ENCODE measurements at places on chromosomes 3 and 15.

GRCh38 chr15:25849157-25849921 lies 13.8 kb downstream of the ATP10A start:
- peak; percentile 0 for DNase-seq

GRCh38 chr3:157438194-157438730 lies 1.6 kb downstream of the PTX3 start:
- DNase-seq: no peak

DNA sequence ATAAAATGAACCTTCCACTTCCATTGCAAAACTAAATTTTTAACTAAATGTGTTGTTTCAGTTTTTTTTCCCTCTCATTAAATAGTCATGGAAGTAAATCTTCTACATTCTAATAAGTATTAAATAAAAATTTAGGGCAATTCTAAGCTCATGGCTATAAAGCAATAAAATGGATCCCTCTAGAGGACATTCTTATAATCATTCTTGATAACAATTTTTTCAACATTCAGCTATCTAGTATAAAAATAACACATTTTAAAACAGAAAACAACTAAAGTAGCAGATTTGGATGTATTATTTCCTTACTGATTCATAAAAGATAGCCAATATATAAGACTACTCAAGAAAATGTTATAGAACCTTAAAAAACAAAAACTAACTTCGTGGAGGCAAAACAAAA lies 393.1 kb downstream of the PLOD2 start:
- no peak for DNase-seq

DNA sequence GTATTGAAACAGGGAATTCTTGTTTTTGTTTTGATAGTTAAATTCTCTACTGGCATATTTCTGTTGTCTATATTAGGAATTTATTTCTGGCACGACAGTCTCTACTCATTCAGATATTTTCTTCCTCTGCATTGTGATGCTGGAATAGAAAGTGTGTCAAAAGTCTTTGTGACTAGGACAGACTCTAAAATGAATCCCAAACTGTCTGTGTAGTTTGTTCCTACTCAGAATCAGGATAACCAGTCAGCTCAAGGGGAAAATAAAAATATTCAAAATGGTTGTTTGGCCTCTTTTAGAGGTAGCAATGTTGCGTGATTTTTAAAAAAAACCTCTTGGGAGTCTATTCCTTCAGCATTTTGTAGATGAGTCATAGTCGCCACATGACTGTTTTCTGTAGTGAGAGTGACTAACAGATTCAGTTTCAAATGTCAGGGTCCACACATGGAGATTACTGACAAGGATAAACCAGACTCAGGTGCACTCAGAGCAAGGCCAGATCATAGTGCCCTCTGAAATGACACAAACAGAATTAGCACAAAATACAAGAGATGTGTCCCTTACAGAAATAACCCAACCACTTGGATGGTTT lies 13.1 kb downstream of the SLC7A14 start:
- no peak for DNase-seq

DNA sequence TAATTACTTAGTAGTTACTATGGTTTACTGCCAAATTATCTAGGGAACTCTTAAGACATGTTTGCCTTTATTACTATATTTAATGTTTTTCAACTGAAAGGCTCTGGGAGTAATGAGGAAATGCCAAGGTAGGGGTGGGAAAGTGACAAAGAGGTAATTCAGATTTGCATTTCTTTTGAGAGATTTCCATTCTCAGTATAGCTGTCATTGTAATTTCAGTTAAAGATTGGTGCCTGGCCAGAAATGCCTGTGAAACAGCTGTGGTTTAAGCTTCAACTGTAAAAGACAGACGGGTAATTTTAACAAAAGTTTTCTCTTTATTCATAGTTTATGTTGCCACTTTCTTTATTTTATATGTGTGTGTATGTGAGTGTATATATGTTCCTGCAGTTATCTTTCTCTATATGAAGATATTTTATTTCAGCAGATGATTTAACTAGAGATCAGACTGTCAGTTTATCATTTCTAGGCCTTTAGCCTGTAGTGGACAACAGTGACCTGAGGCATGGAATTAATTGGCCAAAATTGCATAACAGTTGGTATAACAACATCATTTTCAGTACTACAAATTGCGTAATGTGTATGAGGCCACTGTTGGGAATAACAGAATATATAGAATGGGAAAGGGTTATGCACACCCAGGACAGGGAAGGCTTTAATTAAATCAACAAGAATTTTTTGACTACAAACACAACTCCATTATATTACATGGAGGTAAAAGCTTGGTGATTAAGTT lies 119.0 kb downstream of the BBX start:
- DNase-seq: no peak

- no peak for DNase-seq
Measured at GRCh38 chr3:41681479-41681878, 280.4 kb downstream of the ULK4 start.

- no peak for DNase-seq
Measured at GRCh38 chr3:193771011-193771652, 178.1 kb downstream of the OPA1 start.

DNA sequence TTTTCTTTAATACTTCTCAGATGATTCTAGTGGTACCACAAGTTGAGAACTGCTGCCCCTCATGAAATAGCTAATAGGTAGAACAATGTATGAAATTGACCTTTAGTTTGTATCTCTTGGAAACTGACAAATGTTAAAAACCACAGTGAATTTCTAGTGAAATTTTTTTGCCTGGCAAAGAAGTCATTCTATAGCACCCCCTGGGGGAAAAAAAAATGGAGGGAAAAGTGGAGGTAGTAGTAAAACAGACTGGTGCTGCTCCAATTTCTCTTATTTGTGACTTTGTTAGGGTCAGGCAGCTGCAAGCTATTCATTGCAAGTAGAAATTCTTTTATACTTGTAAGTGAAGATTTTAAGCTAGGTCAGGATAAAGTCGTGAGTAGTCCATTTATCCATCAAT lies 605.0 kb downstream of the NLGN1 start:
- no peak for DNase-seq

GRCh38 chr3:57673156-57673555 lies 19.7 kb downstream of the DENND6A start:
- no peak for DNase-seq

DNA sequence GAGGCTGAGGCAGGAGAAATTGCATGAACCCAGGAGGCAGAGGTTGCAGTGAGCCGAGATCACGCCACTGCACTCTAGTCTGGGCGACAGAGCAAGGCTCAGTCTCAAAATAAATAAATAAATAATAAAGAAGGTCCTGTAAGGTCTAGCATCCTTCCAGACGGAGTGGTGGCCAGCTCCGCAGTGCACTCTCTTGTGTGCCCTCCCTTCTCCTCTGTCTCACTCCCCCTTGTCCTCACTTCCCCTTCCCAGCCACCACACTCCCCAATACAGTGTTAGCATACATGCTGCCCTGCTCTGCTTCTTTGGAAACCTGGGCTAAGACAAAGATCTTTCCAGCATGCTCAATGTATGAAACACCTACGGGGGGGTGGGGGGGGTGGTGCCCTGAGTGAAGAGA lies 3.4 kb upstream of the CLN6 start:
- DNase-seq: no peak

DNA sequence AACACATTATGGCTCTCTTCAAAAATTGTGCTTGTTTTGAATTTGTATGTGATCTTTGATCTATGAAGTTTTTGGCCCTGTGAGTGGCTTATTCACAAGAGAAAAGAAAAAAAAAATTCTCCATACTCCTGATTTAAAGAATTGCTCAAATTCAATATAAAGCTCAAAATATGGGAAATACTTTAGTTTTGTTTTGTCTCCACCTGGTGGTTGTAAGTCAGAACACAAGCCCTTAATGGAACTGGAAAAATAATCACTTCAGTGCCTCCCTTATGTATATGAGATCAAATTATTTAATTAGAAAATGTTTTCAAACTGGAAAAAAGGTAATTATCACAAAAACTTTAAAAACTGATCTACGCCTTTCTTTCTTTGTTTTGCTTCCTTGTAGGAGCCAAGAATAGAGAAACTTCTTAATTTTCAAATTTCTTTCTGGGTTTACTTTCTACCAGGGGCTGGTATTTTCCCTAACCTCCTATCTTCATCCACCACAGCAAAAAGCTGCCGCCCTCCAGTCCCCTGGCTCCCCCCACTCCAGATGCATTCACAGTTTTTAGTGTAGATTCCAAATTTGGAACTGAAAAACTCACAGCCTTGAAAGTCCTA lies 50.6 kb downstream of the SERP1 start:
- peak; percentile 27 for DNase-seq

GRCh38 chr3:119457246-119457645 lies 6.2 kb downstream of the TMEM39A start:
- no peak for DNase-seq

DNA sequence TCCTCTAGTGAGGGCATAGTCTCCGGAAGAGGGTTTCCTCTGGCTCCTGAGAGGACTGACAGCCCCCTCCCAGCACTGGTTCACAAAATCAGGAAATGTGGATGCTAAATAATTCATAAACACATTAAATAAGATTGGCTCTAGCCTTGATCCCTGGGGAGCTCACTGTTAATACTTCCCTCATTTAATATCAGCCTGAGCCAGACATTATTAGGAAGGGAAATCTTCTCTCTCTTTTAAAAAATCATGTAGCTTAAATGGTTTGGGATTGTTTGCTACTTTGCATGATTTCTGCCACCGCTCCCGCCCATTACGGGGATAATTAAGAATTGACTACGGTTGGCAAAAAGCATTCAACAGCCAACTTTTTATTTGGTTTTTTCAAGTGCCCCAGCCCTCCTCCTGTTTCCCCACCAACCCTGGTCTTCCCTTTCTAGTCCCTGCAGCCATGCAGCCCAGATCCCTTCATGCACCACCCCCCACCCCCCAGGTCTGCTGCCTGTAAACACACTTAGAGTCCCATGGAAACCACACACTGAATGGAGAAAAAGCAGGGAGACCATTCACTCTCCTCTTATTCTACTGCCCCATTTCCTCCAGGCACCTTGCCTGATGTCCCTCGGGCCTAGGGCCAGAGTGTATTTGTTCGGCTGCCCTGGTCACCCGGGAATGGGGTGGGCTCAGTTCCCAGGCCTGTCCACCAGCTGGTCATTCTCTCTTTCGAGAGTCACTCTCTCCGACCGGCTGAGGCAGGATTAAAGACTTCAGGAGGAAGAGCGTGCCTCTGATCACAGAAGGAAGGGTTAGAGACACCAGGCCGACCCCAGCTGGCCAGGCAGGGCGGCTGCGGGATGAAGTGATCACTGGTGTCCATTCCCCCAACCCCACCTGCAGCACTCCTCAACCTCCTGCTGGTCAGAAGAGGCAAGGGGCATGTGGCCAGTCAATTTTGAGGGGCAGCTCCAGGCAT lies 45.1 kb downstream of the SEMA5B start:
- DNase-seq: no peak

DNA sequence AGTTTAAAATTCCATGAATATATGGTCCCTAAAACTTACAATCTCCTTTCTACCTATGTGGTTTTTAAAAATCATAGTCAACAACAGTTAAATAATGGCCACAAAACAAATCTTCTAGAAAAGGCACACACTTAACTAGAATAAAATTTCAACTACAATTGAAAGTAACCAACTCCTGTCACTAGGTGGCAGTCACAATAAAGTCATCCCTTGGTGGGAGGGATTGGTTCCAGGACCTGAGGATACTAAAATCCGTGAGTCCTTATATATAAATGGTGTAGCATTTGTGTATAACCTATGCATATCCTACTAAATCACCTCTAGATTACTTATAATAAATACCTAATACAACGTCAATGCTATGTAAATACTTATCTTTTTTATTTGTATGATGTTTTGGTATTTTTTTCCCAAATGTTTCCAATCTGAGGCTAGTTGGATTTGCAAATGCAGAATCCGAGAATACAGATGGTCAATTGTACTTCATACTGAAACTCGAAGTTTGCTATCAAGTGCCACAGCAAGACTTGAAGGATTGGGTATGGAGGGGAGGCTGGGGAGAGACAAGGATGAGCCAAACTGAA lies 172.6 kb downstream of the FMN1 start:
- DNase-seq: peak; percentile 26

- peak; percentile 3 for DNase-seq
Measured at GRCh38 chr3:109081746-109082510, 36.0 kb downstream of the MORC1 start.

GRCh38 chr3:31918179-31919150 lies 62.6 kb downstream of the OSBPL10 start:
- no peak for DNase-seq

GRCh38 chr15:93460717-93461116 lies 371.7 kb upstream of the RGMA start:
- no peak for DNase-seq

GRCh38 chr15:76330080-76330680 lies 6.4 kb upstream of the ISL2 start:
- DNase-seq: no peak

DNA sequence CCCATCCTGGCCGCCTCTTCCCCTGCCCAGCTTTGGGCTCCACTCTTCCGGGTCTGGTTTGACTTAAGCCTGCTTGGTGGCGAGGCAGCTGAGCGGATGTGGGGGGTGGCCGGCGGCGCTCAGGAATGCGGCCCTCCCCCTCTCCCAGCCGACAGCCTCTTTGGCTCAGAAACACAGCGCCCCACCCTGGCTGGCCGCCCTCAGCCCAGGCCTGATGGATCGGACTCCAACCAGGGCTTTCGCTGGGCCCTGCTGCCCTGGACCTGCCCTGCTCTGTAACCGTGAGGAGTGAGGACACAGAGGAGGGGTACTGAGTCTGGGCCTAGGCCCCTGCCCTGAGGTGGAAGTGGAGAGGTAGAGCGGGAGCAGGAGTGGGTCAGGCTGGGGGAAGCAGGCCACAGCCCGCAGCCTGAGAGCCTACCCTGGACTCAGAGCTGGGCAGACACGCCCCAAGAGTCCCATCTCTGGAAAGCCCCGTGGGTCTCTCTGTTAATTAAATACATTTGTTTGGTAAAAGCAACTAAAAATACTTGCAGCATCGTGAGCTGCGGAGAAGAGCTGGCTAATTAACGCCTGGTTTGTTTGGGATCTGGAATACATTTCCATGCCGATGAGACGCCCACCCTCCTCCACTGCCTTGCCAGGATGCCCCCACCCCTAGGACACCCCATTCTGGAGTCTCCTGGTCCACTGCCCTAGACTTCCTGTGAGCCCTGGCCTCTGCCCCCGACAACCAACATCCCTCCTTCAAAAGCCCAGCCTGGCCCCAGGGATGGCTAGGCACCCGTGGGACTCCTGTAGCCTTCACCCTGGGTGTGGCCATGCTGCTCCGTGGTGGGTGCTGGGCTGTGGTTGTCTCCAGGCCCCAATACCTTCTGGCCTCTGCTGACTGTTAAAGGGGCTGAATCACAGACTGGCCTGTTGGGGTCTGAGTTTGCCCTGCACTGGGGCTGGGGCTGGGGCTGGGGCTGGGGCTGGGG lies 19.6 kb downstream of the PLXNA1 start:
- no peak for DNase-seq

DNA sequence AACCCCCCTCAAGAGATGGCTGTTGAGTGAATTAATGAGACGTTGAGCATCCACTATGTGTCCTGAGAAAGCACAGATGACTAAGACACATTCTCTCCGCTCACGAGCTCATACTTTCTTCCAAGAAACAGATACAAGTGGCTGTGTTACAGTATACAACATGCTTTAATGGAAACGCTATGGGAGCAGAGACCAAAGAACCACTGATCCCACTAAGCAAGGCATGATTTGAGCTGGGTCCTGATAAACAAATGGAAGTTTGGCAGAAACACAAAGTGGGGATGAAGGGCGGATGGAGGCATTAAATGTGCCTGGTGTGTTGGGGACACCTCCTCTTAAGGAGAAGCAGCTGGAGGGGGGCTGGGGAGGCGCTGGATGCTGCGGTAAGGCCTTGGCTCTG lies 129.4 kb downstream of the UACA start:
- no peak for DNase-seq

All from NCI-H748 treated with DMSO at 0.1 percent for 48 hours (cell line).